ENCODE measurements at places on chromosomes 2 and 18.

- DNase-seq = no peak
Observed at GRCh38 chr2:27083410-27084296, 2.9 kb upstream of the KHK start.

DNA sequence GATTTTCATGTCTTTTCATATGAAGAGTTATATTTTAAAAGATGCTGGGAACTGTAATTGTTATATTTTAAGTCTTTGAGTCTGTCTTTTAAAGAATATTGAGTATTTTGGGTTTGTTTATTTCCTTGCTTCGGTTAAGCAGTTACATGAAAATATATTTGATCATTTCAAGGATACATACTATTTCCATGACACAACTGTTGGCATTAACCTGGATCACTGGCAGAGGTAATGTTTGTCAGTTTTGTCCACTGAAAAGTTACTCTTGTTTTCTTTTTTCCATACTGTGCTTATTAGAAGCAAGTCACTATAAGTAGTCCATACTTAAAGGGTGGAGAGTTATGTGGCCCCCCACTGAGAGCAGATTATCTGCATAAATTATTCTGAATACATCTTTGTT, 1142.0 kb upstream of the TMEFF2 start:
- no peak for DNase-seq

DNA sequence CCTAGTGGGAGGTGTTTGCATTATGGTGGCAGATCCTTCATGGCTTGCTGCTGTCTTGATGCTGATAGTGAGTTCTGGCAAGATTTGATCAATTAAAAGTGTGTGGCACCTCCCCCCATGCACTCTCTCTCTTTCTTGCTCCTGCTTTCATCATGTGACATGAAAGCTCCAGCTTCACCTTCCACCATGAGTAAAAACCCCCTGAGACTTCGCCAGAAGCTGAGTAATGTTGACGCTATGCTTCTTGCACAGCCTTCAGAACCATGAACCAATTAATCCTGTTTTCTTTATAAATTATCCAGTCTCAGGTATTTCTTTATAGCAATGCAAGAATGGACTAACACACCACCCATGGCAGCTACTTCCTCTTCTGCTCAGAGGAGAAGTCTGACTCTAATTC, 2181.4 kb upstream of the PIK3C3 start:
- DNase-seq = no peak

DNA sequence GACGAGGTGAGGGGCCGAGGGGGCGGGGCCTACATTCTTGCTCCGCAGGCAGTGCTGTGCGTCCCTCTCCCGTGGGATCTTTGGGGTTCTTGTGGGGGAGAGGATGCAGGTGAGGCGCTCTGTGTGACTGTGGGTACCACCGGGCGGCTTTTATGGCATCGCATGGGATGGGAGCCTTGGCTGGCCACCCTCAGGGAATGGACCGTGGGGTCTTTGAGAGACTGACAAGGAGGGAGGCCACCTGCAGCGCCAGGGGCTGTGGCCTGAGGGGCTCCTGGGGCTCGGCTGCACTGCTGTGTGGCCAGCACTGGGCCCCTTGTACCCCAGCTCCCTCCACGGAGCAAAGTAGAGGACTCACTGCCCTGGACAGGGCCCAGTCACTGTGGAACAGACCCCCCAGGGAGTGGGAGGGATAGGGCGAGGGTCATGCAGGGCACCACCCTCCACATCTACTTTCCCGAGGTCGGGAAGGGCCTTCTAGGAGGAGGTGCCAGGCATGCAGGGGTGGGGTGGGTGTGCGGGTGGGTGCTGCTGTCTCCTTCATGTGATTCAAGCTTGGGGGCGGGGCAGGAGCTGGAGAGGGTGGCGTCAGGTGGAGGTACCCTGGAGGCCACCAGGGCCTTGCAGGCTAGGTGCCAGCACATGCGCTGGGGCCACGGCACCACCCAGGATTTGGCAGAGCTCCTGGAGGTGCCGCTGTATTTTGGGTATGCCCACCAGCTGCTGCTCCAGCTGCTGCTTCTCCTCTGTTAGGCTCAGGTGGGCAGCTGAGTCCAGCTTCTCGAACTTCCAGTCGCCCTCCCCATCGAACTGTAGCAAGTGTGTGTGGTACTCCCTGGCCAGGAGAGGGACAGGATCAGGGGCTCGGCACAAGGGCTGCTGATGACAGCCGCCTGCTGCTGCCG, 1072.4 kb downstream of the RPIA start:
- no peak for DNase-seq

GRCh38 chr2:163657281-163657656, 78.5 kb downstream of the FIGN start:
- no peak for DNase-seq

DNA sequence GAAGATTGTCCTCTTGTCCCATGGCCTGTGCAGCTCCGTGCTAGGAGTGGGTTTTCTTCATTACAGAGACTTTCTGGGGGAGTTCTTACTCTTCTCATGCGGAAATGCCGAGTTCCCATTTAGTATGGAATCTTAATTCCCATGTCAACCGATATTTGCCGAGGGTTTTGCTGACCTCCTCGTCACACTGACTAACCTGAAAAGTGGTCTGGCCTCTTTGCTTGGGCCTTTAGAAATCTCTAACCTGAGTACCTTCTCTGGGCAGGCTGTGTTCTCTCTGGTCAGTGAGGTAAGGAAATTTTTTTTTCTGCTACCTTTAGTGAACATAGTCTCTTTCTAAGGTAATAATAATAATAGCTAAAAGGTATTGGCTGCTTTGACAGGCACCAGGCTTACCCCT, 10.9 kb upstream of the EML6 start:
- DNase-seq = no peak

- DNase-seq = no peak
Observed at GRCh38 chr2:197414515-197414914, 20.3 kb downstream of the SF3B1 start.

- no peak for DNase-seq
Observed at GRCh38 chr2:116776556-116776955, 1037.9 kb upstream of the DDX18 start.

DNA sequence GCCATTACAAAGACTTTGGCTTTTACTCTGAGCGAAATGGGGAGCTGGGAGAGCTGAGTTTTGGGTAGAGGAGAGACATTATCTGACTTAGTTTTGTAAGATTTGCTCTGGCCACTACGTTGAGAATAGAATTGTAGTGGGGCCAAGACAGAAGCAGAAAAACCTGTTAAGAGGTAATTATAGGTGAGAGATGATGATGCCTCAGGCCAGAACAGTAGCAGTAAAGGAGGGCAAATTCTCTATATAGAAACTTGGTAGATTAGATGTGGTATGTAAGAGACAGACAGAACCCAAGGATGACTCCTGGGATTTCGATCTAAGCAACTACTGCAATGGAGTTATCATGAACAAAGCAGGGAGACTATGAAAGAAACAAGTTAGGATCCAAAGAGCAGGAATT, 17.4 kb upstream of the CREB1 start:
- DNase-seq = no peak

DNA sequence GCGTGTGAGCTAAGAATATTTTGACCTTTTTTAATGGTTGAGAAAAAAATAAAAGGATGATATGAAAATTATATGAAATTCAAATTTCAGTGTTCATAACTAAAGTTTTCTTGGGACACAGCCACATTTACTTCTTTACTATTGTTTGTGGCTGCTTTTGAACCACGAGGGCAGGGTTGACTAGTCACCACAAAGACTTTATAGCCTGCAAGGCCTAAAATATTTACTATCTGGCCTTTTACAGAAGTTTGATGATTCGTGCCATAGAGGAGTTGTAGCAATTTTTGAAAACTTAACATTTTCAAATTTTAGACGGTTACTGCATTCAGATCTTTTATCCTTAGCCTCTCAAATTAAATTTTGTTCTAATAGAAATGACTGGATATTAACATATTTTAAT, 69.9 kb downstream of the LIMS1 start:
- no peak for DNase-seq

DNA sequence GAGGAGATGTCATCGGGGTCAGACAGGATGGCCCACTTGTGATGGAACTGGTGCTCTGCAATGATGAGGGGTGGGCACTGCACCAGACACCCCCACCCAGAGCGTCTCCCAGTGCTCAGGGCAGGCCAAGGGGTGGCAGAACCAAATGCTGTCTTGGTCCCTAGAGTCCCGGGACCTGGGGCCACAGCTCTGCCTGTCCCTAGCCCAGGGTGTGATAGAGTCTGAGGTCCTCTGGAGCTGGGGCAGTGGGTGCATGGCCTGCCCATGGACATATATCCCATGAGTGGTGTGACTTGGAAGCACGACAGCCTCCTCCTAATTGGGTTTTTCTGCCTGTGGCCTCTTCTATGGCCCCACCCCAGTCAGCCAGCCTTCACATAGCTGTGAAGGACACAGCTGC, 6.7 kb upstream of the OTOF start:
- no peak for DNase-seq

DNA sequence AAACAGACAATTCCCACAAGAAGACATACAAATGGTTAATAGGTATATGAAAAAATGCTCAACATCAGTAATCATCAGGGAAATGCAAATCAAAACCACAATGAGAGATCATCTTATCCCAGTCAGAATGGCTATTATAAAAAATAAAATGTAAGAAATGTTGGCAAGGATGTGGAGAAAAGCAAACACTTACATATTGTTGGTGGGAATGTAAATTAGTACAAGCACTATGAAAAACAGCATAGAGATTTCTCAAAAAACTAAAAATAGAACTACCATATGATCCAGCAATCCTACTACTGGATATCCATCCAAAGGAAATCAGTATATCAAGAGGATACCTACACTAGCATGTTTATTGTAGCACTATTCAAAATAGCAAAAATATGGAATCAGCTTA, 186.6 kb downstream of the NOL4 start:
- no peak for DNase-seq

GRCh38 chr2:100422320-100423055, 5.0 kb upstream of the CHST10 start:
- no peak for DNase-seq

- no peak for DNase-seq
Observed at GRCh38 chr2:53568469-53568868, 199.1 kb upstream of the CHAC2 start.

DNA sequence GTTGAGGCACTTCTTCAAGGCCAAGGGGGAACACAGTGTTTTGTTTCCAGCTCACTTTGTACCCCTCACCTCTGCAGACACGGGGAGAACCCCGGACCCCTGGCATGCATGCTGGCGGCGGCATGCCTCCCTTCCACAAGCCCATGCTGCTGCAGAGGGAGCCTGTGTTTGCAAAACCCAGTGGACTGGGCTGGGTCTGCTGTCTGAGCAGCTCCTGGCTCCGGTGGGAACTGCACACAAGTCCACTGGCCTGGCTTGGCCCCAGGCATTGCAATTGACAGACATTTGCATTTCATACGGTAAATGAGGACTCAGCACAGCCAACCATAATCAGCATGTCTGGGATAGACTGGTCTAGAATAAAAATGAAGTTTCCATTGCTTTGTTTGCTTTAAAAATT, 62.4 kb downstream of the RALBP1 start:
- no peak for DNase-seq

DNA sequence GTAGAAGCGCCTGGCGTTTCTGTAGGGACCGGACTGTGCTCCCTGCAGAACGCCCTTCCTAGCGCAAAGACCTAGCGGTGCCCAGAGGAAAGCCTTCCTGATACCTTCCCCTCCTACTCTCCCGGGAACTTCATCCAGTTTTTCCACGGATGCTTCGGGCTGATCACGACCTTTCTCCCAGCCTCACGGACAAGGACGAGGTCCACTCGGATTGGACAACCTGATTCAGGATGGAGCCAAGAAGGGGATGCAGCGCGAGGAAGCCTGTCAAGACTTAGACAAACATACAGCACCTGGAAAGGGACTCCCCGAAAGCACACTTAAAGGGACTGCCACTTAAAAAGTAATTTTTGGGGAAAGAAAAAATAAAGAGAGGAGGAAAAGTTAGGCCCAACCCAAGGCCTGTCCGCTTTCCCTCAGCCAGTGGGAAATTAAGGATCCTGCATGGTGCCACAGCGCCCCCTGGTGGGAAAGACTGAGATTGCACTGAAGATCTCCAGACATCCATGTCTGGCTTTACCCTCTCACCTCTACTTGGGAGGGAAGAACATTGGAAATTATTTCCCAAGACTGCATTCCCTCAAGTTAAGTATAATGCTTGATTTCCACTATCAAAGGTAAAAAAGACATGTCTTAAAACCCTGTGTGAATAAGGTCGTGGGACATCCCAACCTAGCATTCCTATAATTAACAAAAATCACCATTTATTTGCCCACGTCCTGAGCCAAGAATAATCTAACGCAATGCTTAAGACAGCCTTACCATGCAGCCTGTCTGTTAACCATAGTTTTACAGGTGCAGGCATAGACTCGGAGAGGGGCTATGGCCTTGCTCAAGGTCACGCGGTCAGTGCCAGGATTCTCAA, 13.4 kb upstream of the COPS8 start:
- no peak for DNase-seq

DNA sequence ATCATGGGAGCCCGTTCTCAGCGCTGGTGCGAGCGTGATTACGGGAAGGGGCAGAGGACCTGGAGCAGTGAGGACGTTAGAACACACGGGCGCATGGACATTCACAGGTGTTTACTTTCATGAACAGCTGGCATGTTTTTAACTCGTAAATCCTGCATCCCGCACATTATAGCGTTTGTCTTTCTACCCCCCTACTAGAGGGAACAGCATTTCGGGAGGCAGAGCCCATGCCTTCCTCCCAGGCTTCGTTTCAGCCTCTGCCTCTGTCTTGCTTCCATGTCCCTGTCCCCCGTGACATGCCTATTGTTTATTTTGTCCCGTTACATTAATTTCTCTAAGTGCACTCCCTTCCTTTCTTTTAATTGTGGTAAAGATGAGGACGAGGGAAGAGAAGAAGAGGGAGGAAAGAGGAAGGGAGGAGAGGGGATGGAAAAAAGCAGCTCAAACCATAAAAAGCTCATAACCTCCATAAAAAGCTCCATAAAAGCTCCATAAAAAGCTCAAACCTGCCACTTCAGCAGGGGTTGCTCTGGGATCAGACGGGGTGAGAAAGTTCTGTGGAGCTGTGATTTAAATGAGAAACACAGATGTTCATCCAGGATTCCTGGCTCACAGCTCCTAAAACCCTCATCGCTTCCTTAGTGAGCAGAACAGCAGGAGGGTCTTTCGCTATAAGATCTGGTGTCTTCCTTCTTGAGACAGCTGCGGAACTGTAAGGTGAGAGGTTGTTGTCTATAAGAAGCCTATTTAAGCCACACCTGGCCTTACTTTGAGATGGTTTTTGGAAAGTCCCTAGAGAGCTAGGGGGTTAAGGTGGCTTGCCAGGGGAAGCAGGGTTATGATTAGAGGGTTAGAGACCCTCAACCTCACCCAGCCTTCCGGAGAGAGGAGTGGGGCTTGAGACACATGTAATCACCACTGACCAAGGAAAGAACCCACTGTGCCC, 66.6 kb upstream of the SNTG2 start:
- no peak for DNase-seq

- no peak for DNase-seq
Observed at GRCh38 chr18:40272630-40273231, 1682.3 kb upstream of the PIK3C3 start.
